ENCODE measurements at places on chromosomes 5 and 9. TPM values are rescaled to one million over a fixed set of nuclear protein-coding genes. Genes with fewer than 3 reads are reported as not detected.
A peak's percentile ranks its signal among the peaks of the same experiment; 100 is the strongest.

DNA sequence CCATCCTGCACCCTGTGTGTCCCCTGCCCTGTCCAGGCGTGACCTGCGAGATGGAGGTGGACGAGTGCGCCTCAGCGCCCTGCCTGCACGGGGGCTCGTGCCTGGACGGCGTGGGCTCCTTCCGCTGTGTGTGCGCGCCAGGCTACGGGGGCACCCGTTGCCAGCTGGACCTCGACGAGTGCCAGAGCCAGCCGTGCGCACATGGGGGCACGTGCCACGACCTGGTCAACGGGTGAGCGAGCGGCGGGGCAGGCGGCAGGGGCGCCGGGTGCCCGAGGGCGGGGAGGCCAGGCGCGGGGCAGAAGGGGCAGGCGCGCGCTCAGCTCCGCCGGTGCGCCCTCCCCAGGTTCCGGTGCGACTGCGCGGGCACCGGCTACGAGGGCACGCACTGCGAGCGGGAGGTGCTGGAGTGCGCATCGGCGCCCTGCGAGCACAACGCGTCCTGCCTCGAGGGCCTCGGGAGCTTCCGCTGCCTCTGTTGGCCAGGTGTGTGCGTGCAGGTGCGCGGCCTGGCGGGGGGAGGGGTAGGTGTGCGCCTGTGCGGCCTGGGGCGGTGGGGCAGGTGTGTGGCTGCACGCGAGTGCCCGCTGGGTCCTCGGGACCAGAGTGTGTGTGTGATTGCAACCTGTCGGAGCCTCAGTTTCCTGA is 10.0 kb downstream of the CRB2 start:
- peaks cover 15% of the 10 kb centered on the region for H3K4me1 ChIP-seq
- no peak for DNase-seq
- no peaks in the 10 kb centered on the region for H3K27me3 ChIP-seq
- no peaks in the 10 kb centered on the region for H3K36me3 ChIP-seq
- no peak overlapping the region for H3K27ac ChIP-seq

GRCh38 chr5:165477546-165477945 is 1972.1 kb downstream of the MAT2B start:
- H3K27me3 ChIP-seq: no peaks in the 10 kb centered on the region
- no peaks in the 10 kb centered on the region for H3K36me3 ChIP-seq
- no peak overlapping the region for H3K27ac ChIP-seq
- DNase-seq: no peak
- H3K4me3 ChIP-seq: no peak overlapping the region

Gene NME5
- total RNA-seq: 3.1 TPM

GRCh38 chr5:160492565-160492964 is 70.9 kb downstream of the PTTG1 start:
- no peak overlapping the region for H3K4me3 ChIP-seq
- peaks cover 55% of the 10 kb centered on the region for H3K27me3 ChIP-seq
- DNase-seq: no peak
- no peaks in the 10 kb centered on the region for H3K4me1 ChIP-seq
- no peak overlapping the region for H3K27ac ChIP-seq
- H3K36me3 ChIP-seq: no peaks in the 10 kb centered on the region

DNA sequence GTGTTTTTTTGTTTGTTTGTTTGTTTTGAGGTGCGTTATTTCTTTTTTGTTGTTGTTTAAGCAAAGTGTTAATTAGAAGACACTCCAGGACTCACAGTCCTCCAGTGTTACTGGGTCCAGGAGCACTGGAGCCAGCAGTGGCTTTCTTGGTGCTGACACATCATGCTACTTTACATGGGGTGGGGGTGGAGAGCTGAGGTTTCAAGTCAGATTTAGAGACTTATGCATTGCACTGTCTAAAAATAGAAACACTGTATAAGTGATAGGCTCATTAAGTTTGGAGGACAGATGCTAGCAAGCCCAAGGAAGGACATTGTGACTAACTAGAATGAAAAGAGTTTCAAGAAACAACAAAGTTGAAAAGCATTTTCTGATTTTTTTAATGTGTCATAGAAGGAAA is 2209.2 kb downstream of the MAT2B start:
- H3K4me1 ChIP-seq: no peaks in the 10 kb centered on the region
- DNase-seq: no peak
- no peak overlapping the region for H3K4me3 ChIP-seq
- no peaks in the 10 kb centered on the region for H3K36me3 ChIP-seq

DNA sequence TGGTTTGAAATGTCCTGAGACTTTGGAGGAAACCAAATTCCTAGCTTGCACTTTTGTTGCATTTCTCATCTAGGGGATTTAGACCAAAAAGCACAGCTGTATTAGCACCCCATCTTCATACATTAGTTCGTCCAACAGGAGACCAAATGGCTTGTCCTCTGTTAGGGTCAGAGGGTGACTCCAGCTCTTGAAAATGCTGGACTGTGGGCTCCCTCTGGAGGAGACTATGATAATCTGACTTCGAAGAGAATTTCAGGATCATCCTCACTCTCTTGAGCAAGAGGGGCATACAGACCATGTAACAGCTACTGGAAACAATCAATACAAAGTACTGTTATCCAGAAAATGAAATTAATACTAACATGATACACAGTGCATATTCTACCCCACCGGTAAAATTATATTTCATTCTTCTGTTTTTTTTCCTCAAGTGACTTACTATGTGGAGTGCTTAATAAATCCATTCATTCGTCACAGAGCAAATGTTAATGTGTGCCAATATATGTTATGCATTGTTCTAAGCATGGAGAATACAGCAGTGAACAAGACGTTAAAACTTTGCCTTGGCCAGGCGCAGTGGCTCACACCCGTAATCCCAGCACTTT is 63.7 kb upstream of the PPP2CA start:
- no peak overlapping the region for H3K4me3 ChIP-seq
- no peaks in the 10 kb centered on the region for H3K4me1 ChIP-seq
- H3K36me3 ChIP-seq: no peaks in the 10 kb centered on the region
- no peak overlapping the region for H3K27ac ChIP-seq
- H3K27me3 ChIP-seq: no peaks in the 10 kb centered on the region
- peak; percentile 83 for DNase-seq

DNA sequence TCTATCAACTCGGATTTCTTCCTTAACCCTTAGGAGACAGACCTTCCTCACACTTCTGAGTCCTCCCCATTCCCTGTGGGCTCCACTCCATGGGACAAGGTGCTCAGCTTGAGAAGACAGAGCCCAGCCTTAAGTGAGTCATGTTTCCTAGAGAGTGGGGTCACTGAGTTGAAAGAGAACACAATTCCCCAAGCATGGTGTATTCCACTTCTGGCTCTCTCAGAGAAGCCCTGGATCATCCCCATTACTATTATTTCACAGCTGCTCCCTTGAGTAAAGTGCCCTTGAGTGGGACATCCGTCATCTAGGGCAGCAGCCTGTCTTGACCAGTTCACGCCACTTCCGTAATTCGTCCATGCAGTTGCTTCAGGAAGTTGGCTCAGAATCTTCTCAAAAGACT is 604.8 kb downstream of the BNC2 start:
- H3K4me3 ChIP-seq: no peak overlapping the region
- DNase-seq: no peak
- H3K36me3 ChIP-seq: no peaks in the 10 kb centered on the region

DNA sequence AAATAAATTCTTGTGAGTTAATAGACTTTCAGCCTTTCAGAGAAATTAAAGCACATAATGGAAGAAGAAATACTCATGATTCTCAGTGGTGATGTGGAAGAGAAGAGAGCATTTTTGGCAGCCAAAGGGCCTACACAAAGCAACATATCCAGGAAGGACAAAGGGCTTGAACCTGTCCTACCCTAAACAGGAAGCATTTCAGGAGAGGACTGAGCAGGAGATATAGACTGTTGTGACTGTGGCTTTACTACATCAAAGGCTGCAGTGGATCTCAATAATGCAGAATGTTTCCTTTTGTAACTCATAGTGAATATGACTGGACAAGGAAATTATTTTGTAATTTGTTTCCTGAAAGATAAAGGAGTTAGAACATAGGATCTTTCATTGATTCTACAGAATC is 1.3 kb upstream of the PARP8 start:
- no peak overlapping the region for H3K27ac ChIP-seq
- H3K4me3 ChIP-seq: no peak overlapping the region
- H3K4me1 ChIP-seq: no peaks in the 10 kb centered on the region
- H3K36me3 ChIP-seq: no peaks in the 10 kb centered on the region
- H3K27me3 ChIP-seq: no peaks in the 10 kb centered on the region

- H3K27ac ChIP-seq: no peak overlapping the region
- H3K27me3 ChIP-seq: no peaks in the 10 kb centered on the region
- no peaks in the 10 kb centered on the region for H3K36me3 ChIP-seq
- H3K4me1 ChIP-seq: no peaks in the 10 kb centered on the region
These were observed 11.1 kb upstream of the APTX start for GRCh38 chr9:33012328-33013069.

Gene ORM1
- 5.6 TPM for total RNA-seq

Gene GCNT4
- total RNA-seq: 0.07 TPM
